CD8-positive, alpha-beta T cell (primary cell): ENCODE measurements at places on chromosomes 2 and 18.

DNA sequence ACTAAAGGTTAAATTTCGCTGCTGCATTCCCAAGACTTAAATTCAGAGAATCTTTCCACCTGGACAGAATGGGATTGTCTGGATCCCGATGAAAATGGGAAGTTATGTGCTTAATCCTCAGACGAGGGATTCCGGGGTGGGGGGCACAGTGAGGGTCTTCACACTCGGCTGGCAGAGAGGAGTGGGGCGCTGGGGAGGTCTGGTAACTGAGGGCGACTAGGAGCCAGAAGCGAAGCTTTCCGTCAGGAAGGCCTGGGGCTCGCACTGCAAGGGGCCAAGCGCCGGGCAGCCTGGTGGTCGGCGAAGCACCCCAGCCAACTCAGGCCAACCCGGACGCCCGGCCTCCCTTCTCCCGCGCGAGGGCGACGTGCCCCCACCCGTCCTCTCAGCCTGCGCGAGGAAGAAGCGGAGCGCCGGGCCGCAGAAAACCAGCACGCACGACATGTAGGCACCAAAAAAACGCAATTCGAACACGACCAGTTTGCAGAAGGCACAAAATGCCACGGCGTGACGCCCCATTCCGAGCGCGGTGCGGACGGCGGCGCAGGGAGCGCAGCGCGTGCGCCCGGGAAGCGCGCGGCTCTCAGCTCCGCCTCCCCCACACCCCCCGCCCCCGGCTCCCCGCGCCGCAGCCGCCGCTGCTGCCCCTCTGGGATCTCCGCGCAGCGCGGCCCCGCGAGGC lies 188.1 kb downstream of the ZEB2 start:
- peak; percentile 90 for DNase-seq

DNA sequence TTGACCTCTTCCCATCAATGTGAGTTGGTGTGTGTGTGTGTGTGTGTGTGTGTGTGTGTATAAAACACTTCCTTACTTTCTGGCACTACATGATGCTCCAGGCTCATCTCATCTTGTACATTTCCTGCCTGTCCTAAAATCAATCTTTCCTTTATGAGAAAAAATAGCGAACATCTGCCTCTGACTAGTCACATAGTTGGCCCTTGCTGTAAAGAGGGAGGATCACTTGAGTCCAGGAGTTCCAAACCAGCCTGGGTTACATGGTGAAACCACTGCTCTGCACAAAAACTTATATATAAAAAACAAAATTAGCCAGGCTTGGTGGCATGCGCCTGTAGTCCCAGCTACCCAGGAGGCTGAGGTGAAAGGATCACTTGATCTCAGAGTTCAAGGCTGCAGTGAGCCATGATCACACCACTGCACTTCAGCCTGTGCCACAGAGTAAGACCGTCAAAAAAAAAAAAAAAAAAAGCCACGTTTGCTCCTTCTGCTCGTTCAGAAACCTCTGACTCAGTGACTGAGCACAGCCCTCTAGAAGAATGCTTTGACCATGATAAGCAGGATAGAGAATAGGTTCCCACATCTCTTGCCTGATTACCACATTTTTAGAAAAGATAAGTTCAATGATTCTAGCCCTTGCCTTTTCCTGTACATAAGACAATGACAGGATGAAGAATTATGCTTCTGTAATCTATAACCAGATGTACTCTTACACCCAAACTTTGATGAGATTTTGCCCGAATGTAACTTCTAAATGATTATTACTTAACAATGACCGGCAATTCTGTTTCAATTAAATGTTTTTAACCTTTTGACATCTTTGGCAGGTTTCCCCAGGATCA lies 45.2 kb upstream of the ST3GAL5 start:
- no peak for DNase-seq

DNA sequence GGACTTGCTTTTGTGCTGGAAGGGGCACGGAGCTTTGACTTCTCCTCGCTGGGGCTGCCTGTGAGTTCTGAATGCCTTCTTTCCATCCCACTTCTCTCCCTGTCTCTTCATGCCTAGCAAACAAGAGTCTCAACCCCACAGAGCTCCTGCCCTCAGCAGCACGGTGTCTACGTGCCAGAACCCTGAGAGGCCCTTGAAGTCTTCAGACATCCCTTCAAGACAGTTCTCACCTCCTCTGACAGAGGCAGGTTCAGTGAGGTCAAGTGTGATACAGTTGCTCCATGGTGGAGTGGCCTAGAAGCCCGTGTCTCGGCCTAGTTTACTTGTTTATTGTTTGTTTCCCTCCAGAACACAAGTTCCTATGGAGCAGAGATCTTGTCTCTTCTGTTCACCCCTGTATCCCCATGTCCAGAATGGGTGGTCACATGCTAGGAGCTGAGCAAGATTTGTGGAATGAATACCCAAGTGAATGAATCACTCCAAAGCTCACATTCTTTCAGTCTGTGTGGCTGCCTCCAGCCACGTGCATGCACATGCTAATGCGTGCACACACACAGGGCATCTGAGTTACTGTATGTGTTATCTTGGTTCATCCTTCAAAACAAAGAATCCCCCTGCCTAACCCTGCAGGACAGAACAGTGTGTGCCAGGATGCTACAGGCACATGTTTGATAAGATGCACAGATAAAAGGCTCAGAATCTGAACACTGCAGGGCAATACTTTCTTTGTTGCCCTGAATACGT lies 391.6 kb downstream of the NBAS start:
- no peak for DNase-seq

DNA sequence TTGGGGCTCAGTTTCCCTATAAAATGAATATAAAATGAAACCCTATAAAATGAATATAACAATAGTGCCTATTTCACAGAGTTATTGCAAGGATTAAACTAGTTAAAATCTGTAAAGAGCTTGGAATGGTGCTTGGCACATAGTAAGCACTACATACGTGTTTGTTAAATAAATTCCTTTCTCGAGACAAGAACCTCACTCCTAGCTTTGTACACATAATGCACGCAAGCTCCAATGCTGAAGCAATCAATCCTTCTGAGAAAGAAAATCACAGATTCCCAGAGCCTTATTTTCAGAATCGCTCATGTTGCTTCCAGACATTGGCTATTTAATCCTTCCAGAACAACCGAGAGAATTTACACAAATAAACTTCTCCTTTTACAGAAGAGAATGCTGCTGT lies 440.9 kb downstream of the IRS1 start:
- DNase-seq = no peak

- DNase-seq = no peak
Measured at GRCh38 chr2:45074713-45075112, 65.5 kb upstream of the SIX2 start.

DNA sequence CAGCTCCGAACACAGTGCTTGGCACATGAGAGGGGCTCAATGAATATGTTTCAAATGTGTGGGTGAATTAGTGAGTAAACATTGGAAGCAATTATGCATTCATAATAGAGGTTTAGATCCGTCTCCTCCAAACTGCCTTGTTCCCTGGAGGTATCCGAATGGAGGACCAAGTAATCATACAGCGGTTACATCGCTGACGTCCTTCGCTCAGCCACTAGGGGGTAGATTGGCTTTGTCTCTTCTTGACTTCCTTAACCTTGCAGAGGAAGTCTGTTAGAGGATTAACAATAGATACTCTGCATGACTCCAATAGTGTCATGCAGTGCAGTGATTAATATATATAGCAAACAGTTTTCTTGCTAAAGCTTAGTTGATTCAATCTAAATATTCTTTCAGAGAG lies 517.0 kb downstream of the PTPRM start:
- DNase-seq = no peak

DNA sequence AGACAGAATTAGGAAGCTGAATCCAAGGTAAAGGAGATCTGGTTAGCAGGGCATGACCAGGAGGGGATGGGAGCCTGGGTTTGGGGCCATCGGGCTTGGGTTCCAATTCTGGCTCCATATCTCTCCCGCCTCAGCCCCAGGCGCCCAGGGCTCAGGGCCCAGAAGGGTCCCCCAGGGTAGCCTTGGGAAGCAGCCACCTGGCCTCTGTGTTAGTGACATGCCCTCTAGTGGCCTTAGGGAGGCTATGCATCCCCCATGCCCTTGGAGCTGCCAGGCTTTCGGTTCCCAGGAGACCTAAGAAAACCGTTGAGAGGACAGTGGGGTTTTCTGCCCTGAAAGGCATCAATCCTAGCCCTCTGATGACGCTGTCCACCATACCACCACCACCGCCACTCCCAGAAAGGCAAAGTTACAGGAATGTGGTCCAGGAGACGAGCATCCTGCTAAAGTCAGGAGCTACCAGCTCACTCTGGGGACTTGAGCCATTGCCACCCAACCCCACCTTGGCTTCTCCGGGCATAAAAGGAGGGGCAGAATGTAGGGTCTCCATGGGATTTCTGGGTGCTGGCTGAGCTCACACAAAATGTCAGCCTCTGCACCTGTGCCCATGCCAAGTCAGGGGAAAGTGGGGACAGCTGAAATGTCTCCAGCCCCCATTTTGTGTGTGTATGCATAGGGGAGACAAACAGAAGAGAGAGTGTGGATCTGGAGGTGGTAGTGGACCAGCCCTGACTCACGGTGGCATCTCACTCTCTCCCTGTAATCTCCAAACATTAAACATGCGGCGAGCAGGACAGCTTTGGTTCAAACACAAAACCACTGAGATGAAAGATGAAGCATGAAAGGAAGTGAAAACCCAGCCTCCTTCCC lies 56.5 kb downstream of the EMX1 start:
- DNase-seq = peak; percentile 12

- DNase-seq = no peak
Measured at GRCh38 chr2:100852999-100853908, 33.3 kb downstream of the NPAS2 start.

DNA sequence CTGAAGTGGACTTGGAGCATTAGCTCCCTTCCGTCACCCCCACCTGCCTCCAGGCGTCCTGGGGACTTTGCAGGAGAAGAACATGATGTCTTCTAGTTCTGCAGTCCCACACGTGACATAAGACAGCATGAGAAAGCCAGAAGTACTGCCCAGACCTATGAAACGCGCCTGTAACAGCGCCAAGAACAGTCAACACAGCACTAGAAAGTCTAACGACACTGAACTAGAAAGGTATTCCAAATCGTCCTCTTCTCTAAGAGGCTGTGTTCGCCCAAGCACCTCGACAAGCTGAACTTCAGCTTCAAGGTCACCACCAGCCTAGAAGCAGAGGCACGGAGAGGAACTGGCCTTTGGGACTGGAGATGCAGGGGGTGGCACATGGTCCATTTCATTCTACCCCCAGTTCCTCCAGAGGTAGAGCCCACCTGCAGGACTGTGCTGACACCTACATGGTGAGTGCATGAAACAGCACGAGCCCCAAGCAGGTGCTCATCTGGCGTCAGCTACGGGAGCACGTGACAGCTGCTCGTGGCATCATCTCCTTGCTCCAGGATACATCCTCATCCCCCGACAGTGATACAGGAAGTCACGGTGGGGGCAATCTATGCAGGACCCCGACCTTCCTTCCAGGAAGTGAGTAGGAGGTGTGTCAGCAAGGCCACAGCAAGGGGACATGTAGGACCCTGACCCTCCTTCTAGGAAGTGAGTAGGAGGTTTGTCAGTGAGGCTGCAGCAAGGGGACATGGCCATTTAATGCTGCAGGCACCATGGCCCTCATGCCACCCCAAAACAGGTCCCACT lies 3.7 kb downstream of the HDAC4 start:
- peak; percentile 41 for DNase-seq

- DNase-seq = no peak
Measured at GRCh38 chr2:43006834-43007543, 214.6 kb upstream of the HAAO start.

DNA sequence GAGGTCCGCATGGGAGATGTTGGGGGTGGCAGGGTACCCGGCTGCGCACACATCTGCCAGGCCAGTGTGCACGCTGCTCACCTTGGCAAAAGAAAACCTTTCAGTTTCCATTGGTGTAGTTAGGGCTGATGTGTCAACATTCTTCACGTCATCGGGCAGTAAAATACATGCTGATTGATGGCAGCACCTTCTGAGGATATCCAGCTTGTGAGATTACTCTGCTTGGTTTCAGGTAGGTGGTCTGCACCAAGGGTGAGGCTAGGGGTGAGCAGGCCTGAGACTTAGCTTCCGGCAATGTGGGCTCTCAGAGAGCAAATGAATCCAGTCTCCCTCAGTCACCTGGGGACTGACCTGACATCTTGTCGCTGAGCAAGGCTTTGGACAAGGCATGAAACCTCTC lies 19.3 kb upstream of the ACKR3 start:
- DNase-seq = no peak

DNA sequence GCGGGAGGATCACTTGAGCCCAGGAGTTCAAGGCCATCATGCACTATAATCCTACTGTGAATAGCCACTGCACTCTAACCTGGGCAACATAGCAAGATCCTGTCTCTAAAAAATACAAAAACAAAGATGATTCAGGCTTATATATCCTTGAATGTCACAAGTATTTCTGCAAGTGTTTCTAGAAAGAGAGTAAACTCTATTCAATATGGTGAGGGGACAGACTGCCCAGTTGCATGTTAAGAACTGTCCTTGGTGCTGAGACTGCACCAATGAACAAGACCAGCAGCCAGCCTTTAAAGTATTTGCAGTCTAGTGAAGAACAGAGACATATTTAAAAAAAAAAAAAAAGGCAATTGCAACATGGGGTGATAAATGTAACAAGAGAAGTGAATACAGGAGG lies 16.4 kb downstream of the MAP3K19 start:
- no peak for DNase-seq

DNA sequence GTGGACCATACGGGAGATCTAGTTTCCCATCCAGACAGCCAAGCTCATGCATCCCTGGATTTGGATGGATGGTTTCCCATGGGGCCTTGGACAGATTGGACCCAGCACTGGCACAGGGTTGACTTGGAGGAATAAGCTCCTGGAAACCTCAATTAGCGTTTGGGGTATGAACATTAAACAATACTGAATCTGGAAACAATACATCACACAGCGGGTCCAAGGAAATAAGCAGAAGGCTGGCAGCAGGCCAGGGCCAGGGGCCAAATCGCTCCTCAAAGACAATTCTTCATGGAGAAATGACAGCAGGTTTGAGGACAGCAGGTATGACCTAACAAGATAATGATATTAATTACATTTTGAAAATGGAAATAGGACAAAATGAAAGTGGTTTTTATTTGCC lies 540.6 kb downstream of the RIT2 start:
- no peak for DNase-seq

- no peak for DNase-seq
Measured at GRCh38 chr2:37766106-37766505, 94.7 kb upstream of the CDC42EP3 start.

- DNase-seq = no peak
Measured at GRCh38 chr2:83894976-83895375, 564.1 kb downstream of the SUCLG1 start.

- DNase-seq = no peak
Measured at GRCh38 chr18:42326752-42327151, 371.7 kb downstream of the PIK3C3 start.
